Stimulated activated naive B cell treated with anti-CD40 and anti-IgM and Interleukin-4, amounts not matched to agents 10 μg/mL and 1 μg/mL and 100 μg/mL, for 72 hours (primary cell): ENCODE measurements at places on chromosomes 5 and 9.

DNA sequence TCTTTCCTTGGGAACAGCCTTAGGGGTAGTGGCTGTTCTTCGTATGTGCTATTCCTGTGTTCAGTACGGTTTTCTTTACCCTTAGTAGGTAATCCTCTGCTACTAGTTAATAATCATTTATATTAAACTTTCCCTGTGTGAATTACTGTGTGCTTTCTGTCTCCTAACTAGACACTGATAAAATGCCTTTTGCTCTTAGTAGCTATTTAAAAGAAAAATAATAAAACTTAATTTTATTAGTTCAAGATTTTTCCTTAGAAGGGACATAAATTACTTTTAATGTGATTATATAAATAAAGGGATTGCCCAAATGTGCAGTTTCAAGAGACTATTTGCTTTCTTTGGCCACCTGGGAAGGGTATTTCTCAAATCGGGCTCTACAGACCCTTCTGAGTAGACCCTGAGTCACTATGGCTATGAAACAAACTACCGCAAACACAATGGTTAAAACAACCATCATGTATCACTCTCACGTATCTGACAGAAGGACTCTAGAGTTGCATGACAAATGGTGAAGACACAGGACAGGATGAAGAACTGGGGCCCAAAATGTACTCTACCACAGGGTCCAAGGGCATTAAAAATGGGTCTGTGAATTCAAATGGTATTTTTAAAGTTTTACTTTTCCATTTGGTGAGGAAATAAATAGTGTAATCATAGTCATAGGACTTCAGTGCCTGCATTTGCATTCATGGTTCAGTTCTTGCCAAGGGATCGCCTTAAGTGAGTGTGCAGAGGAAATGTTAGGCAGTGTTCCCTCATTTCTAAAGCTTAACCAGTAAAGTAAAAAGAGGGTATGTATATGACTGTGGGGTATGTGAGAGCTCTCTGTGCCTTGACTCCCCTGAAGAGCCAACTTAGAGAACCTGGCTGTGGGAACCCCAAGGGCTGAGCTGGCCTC, 97.0 kb downstream of the TSSK1B start:
- DNase-seq: no peak
- no peaks in the 10 kb centered on the region for H3K4me1 ChIP-seq
- no peak overlapping the region for H3K27ac ChIP-seq
- H3K27me3 ChIP-seq: peaks cover 23% of the 10 kb centered on the region

- H3K4me3 ChIP-seq: no peak overlapping the region
- no peak overlapping the region for H3K27ac ChIP-seq
- H3K27me3 ChIP-seq: peaks cover 11% of the 10 kb centered on the region
- no peaks in the 10 kb centered on the region for H3K36me3 ChIP-seq
These were observed 87.4 kb upstream of the SH3PXD2B start for GRCh38 chr5:172541773-172542136.

- no peak overlapping the region for H3K4me3 ChIP-seq
- H3K4me1 ChIP-seq: peaks cover 11% of the 10 kb centered on the region
- H3K36me3 ChIP-seq: peaks cover 6% of the 10 kb centered on the region
- no peak for DNase-seq
- no peaks in the 10 kb centered on the region for H3K27me3 ChIP-seq
These were observed 64.5 kb upstream of the GNA14 start for GRCh38 chr9:77712533-77713130.

DNA sequence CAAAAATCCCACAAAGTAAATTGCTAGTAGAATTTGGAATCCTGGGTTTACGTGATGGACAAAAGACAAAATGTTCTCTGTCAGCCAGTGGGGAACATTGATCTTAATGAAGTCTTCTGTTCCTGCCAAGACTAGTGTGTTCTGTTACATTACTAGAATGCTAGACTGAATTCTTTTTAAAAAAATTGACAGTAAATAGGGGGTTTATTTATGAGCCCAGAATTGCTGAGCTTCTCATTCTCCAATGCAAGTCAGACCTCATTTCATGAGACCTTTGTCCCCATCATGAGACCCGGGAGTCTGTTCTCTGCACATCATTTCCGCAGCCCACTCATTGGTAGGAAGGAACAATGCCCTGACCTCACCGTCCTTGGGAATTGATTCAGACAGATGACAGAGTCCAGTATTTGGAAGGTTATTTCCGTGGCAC, 173.8 kb upstream of the OTULINL start:
- H3K36me3 ChIP-seq: peaks cover 68% of the 10 kb centered on the region
- no peak overlapping the region for H3K27ac ChIP-seq
- no peaks in the 10 kb centered on the region for H3K4me1 ChIP-seq
- no peak overlapping the region for H3K4me3 ChIP-seq
- H3K27me3 ChIP-seq: no peaks in the 10 kb centered on the region
- DNase-seq: no peak

- H3K27ac ChIP-seq: no peak overlapping the region
- no peak for DNase-seq
- peaks cover 23% of the 10 kb centered on the region for H3K36me3 ChIP-seq
- peaks cover 4% of the 10 kb centered on the region for H3K4me1 ChIP-seq
These were observed 214.3 kb downstream of the TRIO start for GRCh38 chr5:14357441-14357840.

DNA sequence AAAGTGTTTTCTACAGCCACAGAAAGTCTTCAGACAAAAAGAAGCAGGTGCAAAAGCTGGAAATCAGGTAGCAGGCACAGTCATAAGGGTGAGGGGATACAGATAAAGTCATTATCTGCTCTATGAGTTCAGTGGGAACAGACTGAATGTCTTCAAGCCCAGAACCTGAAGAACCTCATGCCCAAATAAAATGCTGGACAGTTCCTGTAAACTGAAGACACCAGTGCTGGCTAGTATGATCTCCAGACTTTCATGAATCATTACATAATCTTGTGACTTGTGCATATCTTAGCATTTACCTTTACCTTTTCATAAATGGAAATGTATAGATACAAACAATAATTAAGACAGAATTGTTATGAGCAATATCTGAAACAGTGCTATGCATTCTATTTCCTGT, 728.7 kb downstream of the DNAH5 start:
- no peak for DNase-seq
- no peak overlapping the region for H3K4me3 ChIP-seq
- H3K27me3 ChIP-seq: no peaks in the 10 kb centered on the region
- H3K36me3 ChIP-seq: no peaks in the 10 kb centered on the region
- no peak overlapping the region for H3K27ac ChIP-seq

- H3K27ac ChIP-seq: no peak overlapping the region
- H3K36me3 ChIP-seq: no peaks in the 10 kb centered on the region
- no peaks in the 10 kb centered on the region for H3K27me3 ChIP-seq
- H3K4me1 ChIP-seq: no peaks in the 10 kb centered on the region
- DNase-seq: no peak
These were observed 377.8 kb downstream of the IRX2 start for GRCh38 chr5:2373631-2374030.

DNA sequence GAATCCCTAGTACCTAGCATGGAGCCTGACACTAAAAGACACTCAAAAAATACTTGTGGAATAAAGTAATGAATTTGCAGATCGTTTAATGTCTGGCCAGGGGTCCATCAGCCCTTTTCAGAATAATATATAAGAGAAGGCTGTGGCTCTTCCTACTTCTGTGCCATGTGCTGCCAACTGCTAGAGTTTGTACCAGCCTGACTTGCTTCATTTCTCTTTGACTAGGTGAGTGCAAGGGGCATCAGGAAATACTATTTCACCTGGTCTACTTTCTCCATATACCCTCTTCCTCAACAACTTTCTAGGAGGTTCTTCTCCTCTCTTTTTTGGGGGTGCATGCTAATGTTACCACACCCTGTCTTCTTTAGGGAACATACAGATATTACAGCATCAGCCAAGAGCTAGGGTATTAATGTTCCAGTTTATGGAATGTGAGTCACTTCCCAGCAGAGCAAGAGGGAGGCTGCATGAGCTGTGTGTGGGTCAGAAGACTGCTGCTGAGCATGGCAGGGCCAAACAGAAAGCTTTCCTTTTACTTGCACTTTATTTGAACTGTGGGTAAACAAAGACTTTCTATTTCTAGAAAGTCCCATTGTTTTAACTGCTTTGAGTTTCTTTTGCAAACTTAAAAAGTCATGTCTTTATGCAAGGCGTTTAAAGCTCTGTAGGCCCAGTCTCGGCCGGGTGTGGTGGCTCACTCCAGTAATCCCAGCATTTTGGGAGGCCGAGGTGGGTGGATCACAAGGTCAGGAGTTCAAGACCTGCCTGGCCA, 158.9 kb downstream of the ADAMTSL1 start:
- no peaks in the 10 kb centered on the region for H3K27me3 ChIP-seq
- no peak for DNase-seq
- H3K36me3 ChIP-seq: no peaks in the 10 kb centered on the region

DNA sequence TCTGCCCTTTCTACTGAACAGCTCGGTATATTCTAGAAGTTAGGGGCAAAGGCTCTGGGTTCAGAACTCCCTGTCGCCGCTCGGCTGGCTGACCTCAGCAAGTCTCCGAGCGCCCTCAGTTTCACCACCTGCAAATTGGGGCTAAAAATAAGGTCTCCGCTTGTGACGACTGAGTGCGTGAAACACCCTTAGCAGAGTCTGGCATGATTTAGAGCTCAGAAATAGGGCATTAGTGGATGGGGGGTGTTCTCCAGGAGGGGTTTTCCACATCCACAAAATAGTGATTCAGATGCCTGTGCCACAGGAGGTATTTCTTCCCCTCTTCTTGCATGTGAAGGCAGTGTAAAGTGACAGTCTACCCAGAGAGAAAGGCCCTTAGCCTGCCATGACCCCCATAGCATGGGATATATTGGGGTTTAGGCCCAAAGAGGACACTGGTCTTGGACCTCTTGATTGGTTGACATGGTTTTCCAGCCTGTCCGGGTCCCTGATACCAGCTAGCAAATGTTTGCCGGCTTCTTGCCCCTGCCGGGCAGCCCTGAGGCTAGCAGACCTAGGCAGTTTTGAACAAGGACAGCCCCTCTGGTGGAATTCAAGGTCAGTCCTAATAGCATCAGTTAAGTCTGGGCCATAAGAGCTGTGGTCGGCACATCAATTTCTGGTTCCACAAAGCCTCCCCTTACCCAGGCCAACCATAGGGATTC, 1.4 kb downstream of the ERGIC1 start:
- H3K4me1 ChIP-seq: peaks cover 55% of the 10 kb centered on the region
- H3K27me3 ChIP-seq: no peaks in the 10 kb centered on the region
- H3K36me3 ChIP-seq: peaks cover 2% of the 10 kb centered on the region
- peak; percentile 26 for DNase-seq
- H3K4me3 ChIP-seq: peak overlapping the region; percentile 95

- H3K4me3 ChIP-seq: no peak overlapping the region
- H3K27me3 ChIP-seq: no peaks in the 10 kb centered on the region
- no peaks in the 10 kb centered on the region for H3K36me3 ChIP-seq
- no peaks in the 10 kb centered on the region for H3K4me1 ChIP-seq
These were observed 726.1 kb upstream of the ADAMTS16 start for GRCh38 chr5:4413996-4414395.

GRCh38 chr9:22683700-22684075, 237.1 kb downstream of the DMRTA1 start:
- H3K27ac ChIP-seq: no peak overlapping the region
- no peaks in the 10 kb centered on the region for H3K36me3 ChIP-seq
- no peaks in the 10 kb centered on the region for H3K4me1 ChIP-seq
- H3K27me3 ChIP-seq: no peaks in the 10 kb centered on the region
- DNase-seq: no peak

DNA sequence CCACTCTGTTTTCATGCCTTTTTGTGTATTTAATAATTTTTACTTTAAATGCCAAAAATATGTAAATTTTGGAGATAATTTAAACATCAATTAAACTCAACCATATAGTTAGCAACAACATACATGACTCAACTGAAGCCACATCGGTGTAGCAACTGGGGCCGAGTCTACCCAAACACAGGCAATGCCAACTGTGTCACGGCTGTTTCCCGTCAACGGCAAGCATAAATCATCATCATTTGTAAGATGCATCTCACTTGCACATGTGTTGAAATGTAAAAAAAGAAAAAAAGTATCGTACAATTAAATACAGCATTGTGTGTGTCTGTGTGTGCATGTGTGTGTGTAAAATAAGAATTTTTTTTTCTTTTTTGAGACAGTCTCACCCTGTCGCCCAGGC, 160.1 kb upstream of the TAS2R1 start:
- H3K4me3 ChIP-seq: no peak overlapping the region
- H3K36me3 ChIP-seq: no peaks in the 10 kb centered on the region
- H3K27ac ChIP-seq: no peak overlapping the region
- no peaks in the 10 kb centered on the region for H3K4me1 ChIP-seq
- DNase-seq: no peak
- H3K27me3 ChIP-seq: no peaks in the 10 kb centered on the region

DNA sequence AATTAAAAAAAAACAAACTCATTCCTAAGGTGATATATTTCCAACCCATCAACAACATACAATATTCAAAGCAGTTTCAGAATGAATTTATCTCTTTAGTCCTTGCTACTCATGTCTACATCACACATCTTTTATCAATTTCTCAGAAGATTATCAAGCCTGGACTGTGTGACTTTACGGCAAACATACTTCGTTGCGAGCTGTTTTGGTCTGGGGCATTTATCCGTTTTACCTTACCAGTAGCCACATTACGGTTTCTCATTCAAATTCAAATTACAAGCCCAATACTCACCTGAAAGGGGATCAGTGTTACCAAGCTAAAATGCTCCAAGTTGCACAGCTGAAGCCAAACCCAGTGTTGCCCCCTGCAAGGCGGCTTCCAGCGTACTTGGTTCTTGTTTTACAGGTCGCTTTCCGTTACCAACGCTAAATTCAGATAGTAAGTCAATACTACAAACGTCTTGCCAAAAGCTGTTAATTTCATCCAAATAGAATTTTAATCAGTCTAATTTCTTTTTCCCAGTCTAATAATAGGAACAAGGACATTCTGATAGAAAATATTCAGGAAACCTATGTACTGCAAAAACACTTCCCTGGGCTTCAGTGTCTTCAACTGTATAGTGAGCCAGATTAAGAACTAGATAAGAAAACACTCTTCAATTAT, 1.8 kb downstream of the HNRNPH1 start:
- H3K4me1 ChIP-seq: peaks cover 37% of the 10 kb centered on the region
- no peaks in the 10 kb centered on the region for H3K27me3 ChIP-seq
- DNase-seq: no peak
- peaks cover 61% of the 10 kb centered on the region for H3K36me3 ChIP-seq
- peak overlapping the region; percentile 99 for H3K4me3 ChIP-seq

GRCh38 chr5:109365653-109366052, 44.1 kb downstream of the PJA2 start:
- no peak overlapping the region for H3K4me3 ChIP-seq
- no peak for DNase-seq
- H3K36me3 ChIP-seq: peaks cover 56% of the 10 kb centered on the region

GRCh38 chr5:88924330-88924657, 41.3 kb upstream of the MEF2C start:
- no peaks in the 10 kb centered on the region for H3K27me3 ChIP-seq
- H3K36me3 ChIP-seq: peaks cover 42% of the 10 kb centered on the region

- no peaks in the 10 kb centered on the region for H3K27me3 ChIP-seq
- H3K4me3 ChIP-seq: no peak overlapping the region
- no peaks in the 10 kb centered on the region for H3K36me3 ChIP-seq
- no peaks in the 10 kb centered on the region for H3K4me1 ChIP-seq
These were observed 78.8 kb downstream of the GIN1 start for GRCh38 chr5:103041071-103041676.

GRCh38 chr9:114177423-114178064, 22.2 kb downstream of the COL27A1 start:
- H3K4me1 ChIP-seq: no peaks in the 10 kb centered on the region
- no peak overlapping the region for H3K4me3 ChIP-seq
- no peaks in the 10 kb centered on the region for H3K36me3 ChIP-seq
- H3K27me3 ChIP-seq: peaks cover 18% of the 10 kb centered on the region
- no peak overlapping the region for H3K27ac ChIP-seq

- no peaks in the 10 kb centered on the region for H3K27me3 ChIP-seq
- H3K27ac ChIP-seq: no peak overlapping the region
- no peaks in the 10 kb centered on the region for H3K36me3 ChIP-seq
These were observed 72.0 kb downstream of the PDE8B start for GRCh38 chr5:77282337-77283027.

GRCh38 chr5:115306011-115306536, 9.6 kb upstream of the CCDC112 start:
- no peaks in the 10 kb centered on the region for H3K4me1 ChIP-seq
- no peak for DNase-seq
- no peaks in the 10 kb centered on the region for H3K36me3 ChIP-seq
- no peak overlapping the region for H3K4me3 ChIP-seq
- H3K27ac ChIP-seq: no peak overlapping the region
